Psoas muscle (tissue), 8 donors: ENCODE measurements at places on chromosomes 4 and X. TPM values are rescaled to one million over a fixed set of nuclear protein-coding genes. Genes with fewer than 3 reads are reported as not detected.

GRCh38 chr4:116880625-116881024 lies 204.8 kb downstream of the TRAM1L1 start:
- DNase-seq = no peak

- no peak for DNase-seq
These were observed 45.1 kb upstream of the LAMP2 start for GRCh38 chrX:120514236-120514635.

GRCh38 chrX:41824551-41824950 lies 98.8 kb downstream of the CASK start:
- DNase-seq = no peak

DNA sequence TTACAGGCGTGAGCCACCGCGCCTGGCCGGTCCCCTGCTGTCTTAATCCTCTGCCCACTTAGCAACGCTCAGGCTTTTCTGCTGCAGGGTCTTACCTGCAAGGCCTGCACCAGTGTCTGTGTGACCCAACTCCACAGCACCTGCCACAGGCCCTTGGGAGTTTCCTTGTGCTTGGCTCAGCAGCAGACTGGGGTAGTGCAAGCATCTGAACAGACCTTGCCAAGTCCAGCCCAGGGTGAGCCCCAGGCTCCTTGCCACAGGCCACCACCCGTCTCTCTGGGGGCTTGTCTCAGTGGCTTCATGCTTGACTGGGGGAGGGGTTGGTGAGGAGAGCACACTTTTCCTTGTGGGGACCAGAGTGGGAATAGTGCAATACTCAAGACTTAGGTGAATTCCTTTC lies 87.0 kb downstream of the FAM193A start:
- DNase-seq = no peak

GRCh38 chrX:125175991-125176584 lies 143.6 kb upstream of the TEX13C start:
- DNase-seq = no peak

GRCh38 chrX:19707246-19707871 lies 180.0 kb downstream of the SH3KBP1 start:
- DNase-seq = no peak

DNA sequence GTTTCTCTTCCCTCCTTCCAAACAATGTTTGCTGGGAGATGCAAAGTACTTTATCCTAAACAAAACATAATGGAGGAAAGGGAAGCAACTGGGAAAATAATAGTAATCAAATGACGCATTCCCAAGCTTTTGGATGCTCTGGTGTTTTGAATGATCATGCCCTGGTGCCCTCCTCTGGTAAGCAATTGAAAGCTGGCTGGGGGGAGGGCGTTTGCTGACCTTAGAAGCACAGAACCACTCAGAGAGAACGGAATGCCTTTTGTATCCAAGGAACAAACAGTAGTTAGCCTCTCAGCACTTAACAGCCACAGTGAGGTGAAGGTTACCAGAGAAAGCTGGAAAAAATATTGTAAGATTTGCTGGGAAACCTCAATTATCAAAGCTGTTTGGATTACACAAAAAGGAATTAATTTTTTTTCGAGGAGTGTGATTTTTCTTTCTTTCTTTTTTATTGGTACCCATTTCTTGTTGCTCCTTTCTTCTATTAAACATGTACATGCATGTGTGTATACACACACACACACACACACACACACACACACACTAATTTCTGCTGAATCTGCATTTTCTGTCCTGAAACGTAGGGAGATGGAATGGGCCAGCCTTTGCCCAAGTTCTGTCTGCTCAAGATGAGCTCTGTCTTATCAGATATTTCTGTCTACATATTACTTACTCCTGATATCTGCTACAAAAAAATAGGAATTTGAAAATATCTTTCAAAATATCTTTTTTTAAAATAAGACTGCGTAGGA lies 155.8 kb upstream of the IGFBP7 start:
- DNase-seq = no peak

GRCh38 chrX:31124536-31124935 lies 52.7 kb upstream of the FTHL17 start:
- no peak for DNase-seq

GRCh38 chr4:128711361-128711760 lies 98.1 kb upstream of the JADE1 start:
- no peak for DNase-seq

GRCh38 chrX:317424-318067 lies 1.1 kb downstream of the GTPBP6 start:
- no peak for DNase-seq

DNA sequence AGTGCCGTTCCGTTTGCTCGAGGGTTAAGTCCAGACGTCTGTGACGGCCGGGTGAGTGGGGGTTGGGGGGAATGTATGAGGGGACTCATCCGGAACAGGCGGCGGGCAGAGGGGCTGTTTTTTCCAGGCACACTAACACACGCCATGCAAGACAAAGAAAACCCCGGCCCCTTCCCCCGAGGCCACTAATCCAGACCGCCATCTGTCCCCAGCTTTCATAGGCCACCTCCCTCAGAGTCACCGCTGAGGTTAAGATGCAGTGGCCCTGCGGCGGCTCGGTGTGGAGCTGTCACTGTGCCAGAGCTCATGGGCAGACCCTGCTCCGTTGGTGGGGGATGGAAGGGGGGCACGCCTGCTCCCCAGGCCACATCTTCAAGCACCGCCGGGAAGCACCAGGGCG lies 34.1 kb downstream of the SORCS2 start:
- no peak for DNase-seq

DNA sequence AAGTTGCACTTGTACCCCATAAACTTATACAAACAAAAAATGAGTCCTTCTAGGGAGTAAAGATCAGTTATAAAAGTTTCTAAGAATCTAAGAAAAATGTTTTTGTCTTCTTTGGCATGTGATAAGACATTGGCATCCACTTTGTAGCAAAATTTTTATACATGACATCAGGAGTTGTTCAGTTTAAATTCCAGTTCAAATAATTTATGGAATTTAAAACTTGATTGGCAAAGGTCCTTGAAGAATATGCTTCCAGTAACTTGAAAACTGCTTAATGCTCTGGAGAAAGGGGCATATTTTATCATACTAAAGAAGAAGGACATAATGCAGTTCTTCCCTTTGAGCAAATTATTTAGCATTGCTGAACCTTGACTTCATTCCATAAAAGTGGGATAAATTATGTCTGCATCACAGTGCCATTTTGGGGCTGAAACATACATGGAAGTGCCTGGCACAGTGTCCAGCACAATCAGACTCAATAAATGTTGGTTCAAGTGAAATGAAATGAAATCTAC lies 163.3 kb upstream of the IL15 start:
- DNase-seq = no peak

- no peak for DNase-seq
These were observed 47.1 kb downstream of the ALG13 start for GRCh38 chrX:111728096-111728495.

GRCh38 chrX:115988825-115989224 lies 181.7 kb upstream of the AGTR2 start:
- no peak for DNase-seq

- no peak for DNase-seq
These were observed 184.0 kb upstream of the NEIL3 start for GRCh38 chr4:177125656-177126055.

- DNase-seq = no peak
These were observed 28.3 kb downstream of the GPR143 start for GRCh38 chrX:9737363-9737762.

DNA sequence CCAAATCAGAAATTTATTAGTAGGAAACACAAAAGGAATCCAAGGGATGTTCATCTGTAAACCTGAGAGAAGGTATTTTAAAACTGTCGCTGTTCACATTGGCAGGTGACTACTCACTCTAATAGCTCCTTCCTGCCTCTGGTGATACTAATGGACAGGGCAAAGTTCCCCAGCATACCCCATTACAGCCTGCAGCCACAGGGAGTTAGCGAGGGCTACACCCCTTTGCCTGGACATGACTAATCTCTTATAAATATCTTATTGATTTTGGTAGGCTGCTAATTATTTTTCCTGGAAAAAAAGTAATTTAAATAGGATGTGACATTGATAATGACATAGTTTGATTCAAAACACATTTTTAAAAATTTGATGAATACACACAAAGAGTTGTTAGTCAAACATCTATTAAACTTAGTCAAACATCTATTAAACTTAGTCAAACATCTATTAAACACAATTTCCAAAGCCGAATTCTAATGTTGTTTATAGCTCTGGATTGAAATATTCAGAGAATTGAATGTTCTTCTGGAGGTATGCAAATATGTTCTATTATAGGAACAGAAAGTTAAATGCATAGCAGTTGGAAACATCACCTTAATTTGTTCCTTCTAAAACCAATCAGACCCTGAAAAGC lies 83.0 kb upstream of the CBR4 start:
- no peak for DNase-seq

GRCh38 chr4:2825740-2826139 lies 17.9 kb upstream of the ADD1 start:
- peak; percentile 11 for DNase-seq

DNA sequence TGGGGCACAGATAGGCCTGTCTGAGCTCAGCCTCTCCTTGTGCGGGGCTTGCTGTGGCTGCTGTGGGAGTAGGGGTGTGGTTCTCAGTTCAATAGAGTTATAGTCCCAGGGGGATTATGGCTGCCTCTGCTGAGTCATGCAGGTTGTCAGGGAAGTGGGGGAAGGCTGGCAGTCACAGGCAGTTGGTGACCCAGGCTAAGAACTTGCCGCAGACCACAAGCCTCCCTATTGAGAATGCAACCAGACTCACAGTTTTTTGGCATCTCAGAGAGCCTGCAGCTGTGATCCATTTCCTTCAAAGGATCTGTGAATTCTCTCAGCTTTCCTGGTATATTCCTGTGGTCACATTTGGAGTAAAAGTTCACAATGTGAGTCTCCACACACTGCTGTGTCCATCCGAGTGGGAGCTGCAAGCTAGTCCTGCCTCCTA lies 364.9 kb downstream of the ZNF674 start:
- DNase-seq = no peak

- no peak for DNase-seq
These were observed 36.8 kb downstream of the CLCN4 start for GRCh38 chrX:10193587-10193986.

- no peak for DNase-seq
These were observed 103.0 kb upstream of the KLF3 start for GRCh38 chr4:38560768-38561558.

DNA sequence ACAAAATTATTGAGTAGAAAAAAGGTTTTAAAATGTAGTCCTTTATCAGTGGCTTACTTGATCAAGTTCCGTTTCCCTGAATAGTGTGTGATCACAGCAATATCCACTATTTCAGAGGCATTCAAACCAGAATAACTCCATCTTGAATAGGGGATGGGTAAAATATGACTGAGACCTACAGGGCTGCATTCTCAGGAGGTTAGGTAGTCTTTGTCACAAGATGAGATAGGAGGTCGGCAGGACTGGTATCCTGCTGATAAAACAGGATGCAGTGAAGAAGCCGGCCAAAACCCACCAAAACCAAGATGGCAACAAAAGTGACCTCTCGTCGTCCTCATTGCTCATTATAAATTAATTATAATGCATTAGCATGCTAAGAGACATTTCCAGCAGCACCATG lies 24.7 kb downstream of the TSPAN6 start:
- DNase-seq = no peak

DNA sequence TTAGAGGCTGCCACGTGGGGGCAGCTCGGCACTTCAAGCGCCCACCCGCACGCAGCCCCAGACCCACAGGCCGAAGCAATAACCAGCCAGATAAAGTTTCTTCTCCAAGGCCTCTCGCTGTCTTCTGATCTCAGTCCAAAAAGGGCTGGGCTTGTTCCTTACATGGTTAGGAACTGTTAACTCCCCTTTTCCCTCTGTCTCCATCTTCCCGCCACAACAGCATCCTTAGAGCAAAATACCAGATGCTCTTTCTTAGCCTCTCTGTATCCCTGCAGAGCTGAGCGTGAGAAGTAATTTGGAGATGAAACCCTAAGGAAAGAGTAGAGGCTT lies 23.4 kb upstream of the KIAA1210 start:
- DNase-seq = no peak

GRCh38 chrX:96982161-96982560 lies 98.5 kb downstream of the RPA4 start:
- no peak for DNase-seq

- DNase-seq = no peak
These were observed 73.6 kb upstream of the DHX15 start for GRCh38 chr4:24657768-24658617.

- DNase-seq = no peak
These were observed 9.7 kb downstream of the PTCHD1 start for GRCh38 chrX:23344238-23344903.

DNA sequence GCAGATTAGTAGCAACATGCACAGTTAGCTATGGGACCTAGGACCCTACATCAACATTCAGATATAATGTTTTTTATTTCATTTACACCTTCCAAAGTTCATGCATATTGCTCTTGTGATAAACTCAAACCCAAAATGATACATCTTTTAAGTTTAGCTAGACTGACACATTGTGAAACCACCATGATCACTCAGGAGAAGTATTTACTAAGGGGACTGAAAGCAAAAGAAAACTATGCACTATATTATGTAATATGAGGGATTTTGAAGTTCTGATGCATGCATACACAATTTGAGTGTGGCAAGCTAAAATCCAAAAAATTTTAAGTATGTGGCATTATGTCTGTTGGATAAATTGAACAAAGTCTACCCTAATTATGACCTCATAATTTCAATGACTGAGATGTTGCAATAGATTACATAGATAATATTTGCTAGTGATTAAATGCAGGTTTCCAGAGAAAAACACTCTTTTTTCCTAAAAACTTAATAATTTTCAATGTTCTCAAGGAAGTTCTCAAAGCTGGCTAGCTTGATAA lies 914.8 kb upstream of the GRIA3 start:
- no peak for DNase-seq

- DNase-seq = peak; percentile 75
These were observed 807 bp downstream of the USP9X start for GRCh38 chrX:41085878-41086626.

DGAT2L6 gene
- total RNA-seq = not detected

GPR50 gene
- not detected for total RNA-seq

HS6ST2 gene
- 6.4 TPM for total RNA-seq

ASB9 gene
- total RNA-seq = 0.71 TPM

PHKA1 gene
- total RNA-seq = 55.8 TPM

CLDN22 gene
- not detected for total RNA-seq

CFAP299 gene
- total RNA-seq = not detected

EOLA1 gene
- total RNA-seq = 24.8 TPM

TRIM75 gene
- total RNA-seq = not detected

STOX2 gene
- total RNA-seq = 9.3 TPM

MTNR1A gene
- total RNA-seq = not detected

AMBN gene
- total RNA-seq = not detected

MAGEC3 gene
- not detected for total RNA-seq

SLC6A14 gene
- not detected for total RNA-seq

RIBC1 gene
- 0.64 TPM for total RNA-seq

CFAP47 gene
- not detected for total RNA-seq

PLP1 gene
- total RNA-seq = 1.7 TPM

NAA11 gene
- total RNA-seq = not detected

TLR10 gene
- 0.15 TPM for total RNA-seq

MAGEA9B gene
- not detected for total RNA-seq

SNCA gene
- 0.56 TPM for total RNA-seq

ARMCX1 gene
- total RNA-seq = 19.8 TPM

TCEAL6 gene
- total RNA-seq = not detected

CHRNA9 gene
- not detected for total RNA-seq
